ENCODE measurements at places on chromosomes 1 and 21. TPM values are rescaled to one million over a fixed set of nuclear protein-coding genes. Genes with fewer than 3 reads are reported as not detected.

The FLVCR1 gene
- total RNA-seq: 11.4 TPM

The TSACC gene
- total RNA-seq: not detected

The CNIH3 gene
- 2.8 TPM for total RNA-seq

GRCh38 chr1:32666901-32667566, 16.0 kb downstream of the RBBP4 start:
- H3K36me3 ChIP-seq: peaks cover 78% of the 10 kb centered on the region
- H3K4me3 ChIP-seq: no peak overlapping the region
- no peaks in the 10 kb centered on the region for H3K4me1 ChIP-seq
- DNase-seq: no peak
- no peak overlapping the region for H3K27ac ChIP-seq
- H3K27me3 ChIP-seq: no peaks in the 10 kb centered on the region

- no peaks in the 10 kb centered on the region for H3K27me3 ChIP-seq
- H3K27ac ChIP-seq: no peak overlapping the region
- DNase-seq: no peak
- H3K4me3 ChIP-seq: no peak overlapping the region
- no peaks in the 10 kb centered on the region for H3K4me1 ChIP-seq
These were observed 42.5 kb upstream of the SYT2 start for GRCh38 chr1:202752774-202753173.

DNA sequence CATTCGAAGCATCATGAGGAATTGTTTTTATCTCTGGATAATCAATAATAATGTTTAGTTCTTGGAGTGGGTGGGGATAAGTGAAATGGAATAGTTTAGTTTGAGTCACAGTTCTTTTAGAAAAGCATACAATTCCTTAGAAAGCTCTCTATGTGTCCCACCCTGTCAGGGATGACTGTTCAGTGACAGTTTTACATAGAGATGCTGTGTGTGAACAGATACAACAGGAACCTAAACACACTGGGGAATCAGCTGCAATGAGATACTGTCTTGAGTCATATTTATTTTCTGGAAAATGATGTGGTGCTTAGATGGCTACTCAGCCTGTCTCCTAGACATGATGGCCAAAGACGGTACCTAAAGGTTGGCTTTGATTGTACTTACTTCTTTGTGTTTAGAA, 25.7 kb upstream of the CCDC190 start:
- H3K27me3 ChIP-seq: peaks cover 2% of the 10 kb centered on the region
- H3K4me1 ChIP-seq: no peaks in the 10 kb centered on the region
- no peak for DNase-seq

- DNase-seq: no peak
- H3K27ac ChIP-seq: no peak overlapping the region
- no peak overlapping the region for H3K4me3 ChIP-seq
- H3K27me3 ChIP-seq: no peaks in the 10 kb centered on the region
- H3K36me3 ChIP-seq: no peaks in the 10 kb centered on the region
These were observed 7.4 kb upstream of the MPL start for GRCh38 chr1:43329995-43330751.

GRCh38 chr1:109910123-109910962, at the start of gene CSF1:
Gene CSF1 (plus strand): TSS chr1:109910849. CDS start chr1:109911024, 175 bp downstream.
- peak within 1 kb of the TSS; percentile 46 for H3K4me3 ChIP-seq
- no peaks in the 10 kb centered on the region for H3K36me3 ChIP-seq
- H3K4me1 ChIP-seq: peaks cover 33% of the 10 kb centered on the region
- no peak within 1 kb of the TSS for H3K27ac ChIP-seq
- DNase-seq: peak; percentile 81

All from natural killer cell (primary cell).